ENCODE measurements at places on chromosomes 2 and 18. TPM values are rescaled to one million over a fixed set of nuclear protein-coding genes. Genes with fewer than 3 reads are reported as not detected.

QPCT gene
- total RNA-seq: 4.0 TPM

MPP4 gene
- 0.47 TPM for total RNA-seq

FBXO15 gene
- 4.9 TPM for total RNA-seq

C2orf72 gene
- total RNA-seq: not detected

NOSTRIN gene
- total RNA-seq: not detected

PCARE gene
- not detected for total RNA-seq

FAM110C gene
- total RNA-seq: not detected

CCDC150 gene
- 1.2 TPM for total RNA-seq

DQX1 gene
- total RNA-seq: 0.59 TPM

IL1B gene
- total RNA-seq: 0.17 TPM

PRKCE gene
- total RNA-seq: 20.6 TPM

MFSD6 gene
- 38.8 TPM for total RNA-seq

REG1B gene
- total RNA-seq: not detected

All from naive thymus-derived CD4-positive, alpha-beta T cell (primary cell).